ENCODE measurements at places on chromosomes 2 and 18.

- DNase-seq: no peak
Measured at GRCh38 chr2:219887870-219888269, 260.4 kb downstream of the SLC4A3 start.

DNA sequence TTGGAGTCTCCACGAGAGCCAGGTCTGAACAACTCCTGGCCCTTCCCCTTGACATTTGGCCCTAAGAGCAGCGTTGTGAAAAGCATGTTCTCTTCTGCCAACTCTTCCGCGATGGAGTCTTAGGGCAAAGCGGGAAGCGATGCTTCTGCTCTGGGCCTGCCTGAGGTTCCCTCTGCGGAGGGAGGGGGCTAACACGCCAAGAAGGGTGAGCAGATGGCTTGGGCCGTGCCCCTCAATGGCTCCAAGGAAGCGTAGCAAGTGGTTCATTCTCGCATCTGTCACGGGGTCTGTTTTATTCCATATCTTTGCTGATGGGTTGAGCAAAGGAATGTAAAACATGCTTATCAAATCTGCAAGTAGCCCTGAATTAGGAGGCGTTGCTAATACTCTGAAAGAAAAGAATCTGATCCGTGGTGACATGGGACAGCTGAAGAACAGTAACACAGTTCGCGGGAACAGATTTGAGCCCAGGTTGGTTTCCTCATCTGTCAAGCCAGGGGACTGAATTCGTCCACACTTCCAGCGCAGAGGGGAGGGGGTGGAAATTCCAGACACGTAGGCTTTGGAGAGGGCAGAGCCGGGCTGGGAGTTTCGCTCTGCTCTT is 38.0 kb downstream of the DNMT3A start:
- DNase-seq: no peak

- DNase-seq: no peak
Measured at GRCh38 chr2:157476953-157477709, 33.2 kb upstream of the CYTIP start.

- no peak for DNase-seq
Measured at GRCh38 chr2:143840601-143841000, 679.3 kb downstream of the ZEB2 start.
